ENCODE measurements at places on chromosomes 5 and 9.

DNA sequence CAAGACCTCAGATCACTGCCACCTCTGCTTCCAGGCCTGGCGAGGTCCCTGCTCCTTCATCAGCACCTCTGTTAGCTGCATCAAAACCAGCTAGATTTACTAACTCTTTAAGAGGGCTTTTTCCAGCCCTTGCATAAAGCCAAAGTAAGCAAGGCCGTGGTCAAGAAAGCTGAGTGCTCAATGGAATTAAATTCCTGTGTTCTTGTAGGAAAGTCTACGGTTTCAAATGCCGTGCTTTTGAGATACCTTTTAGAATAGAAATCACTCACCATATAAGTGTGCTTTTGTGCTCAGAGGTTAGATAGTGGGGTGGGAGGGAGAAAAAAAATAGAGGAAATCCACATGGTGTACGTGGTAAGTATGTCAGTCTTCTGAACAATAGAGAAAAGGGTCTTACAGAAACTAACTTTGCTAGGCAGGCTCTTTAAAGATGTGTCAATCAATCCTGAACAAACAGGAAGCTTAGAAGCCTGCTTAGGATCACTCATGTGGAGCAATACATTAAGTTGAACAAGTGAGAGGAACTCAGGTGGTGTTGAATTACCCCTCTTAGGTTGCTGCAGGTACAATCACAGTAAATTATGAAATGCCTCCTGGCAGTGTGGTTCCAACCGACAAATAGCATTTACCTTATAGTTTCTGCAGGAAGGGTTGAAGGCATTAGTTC lies 79.7 kb downstream of the SEMA6A start:
- DNase-seq, result no peak

- no peak for DNase-seq
These were observed 3.7 kb upstream of the AMACR start for GRCh38 chr5:34011536-34011935.

- no peak for DNase-seq
These were observed 76.7 kb upstream of the FST start for GRCh38 chr5:53403758-53404157.

GRCh38 chr5:23268136-23268535 lies 239.3 kb upstream of the PRDM9 start:
- DNase-seq, result no peak

GRCh38 chr9:115837618-115838017 lies 316.0 kb upstream of the PAPPA start:
- no peak for DNase-seq
